Endodermal cell (in vitro differentiated cells): ENCODE measurements at places on chromosomes 2 and 18.

DNA sequence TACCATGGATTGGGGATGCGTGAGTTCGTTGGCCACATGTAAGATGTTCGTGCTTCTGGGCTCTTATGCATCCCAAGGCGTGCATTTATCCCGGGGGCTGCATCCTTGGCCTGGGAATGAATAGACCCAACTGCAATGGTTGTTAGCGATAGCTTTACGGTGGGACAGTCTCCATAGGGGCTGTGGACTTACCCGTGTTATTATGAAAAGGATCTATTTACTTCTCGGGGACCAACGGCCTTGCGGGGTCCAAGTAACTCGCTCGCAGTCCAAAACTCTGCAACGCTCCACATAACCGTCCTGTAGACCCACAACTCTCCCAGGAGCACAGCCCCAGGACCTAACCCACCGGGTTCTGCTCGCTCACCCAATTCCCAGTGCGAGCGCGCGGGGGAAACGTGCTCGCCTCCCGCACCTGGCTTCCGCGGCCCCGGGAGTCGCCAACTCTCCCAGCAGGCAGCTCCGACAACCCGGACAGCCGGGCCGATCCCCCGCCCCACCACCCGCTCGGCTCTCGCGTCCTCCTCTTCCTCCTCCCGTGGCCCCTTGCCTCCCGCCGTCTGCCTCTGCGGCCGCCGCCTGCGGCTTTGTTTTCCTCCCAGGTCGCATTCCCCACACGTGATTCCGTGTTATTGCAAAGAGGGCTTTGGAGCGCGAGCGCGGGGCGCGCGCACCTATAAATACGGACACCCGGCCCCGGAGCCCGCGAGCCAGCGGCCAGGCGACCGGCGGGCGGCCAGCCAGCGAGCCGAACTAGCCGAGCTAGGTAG, at the start of gene CABLES1:
Gene CABLES1 (plus strand): TSS at position 706 of the 770 bp plus-strand sequence. CDS start 278 bp downstream, outside the sequence.
- DNase-seq, result peak; percentile 88

DNA sequence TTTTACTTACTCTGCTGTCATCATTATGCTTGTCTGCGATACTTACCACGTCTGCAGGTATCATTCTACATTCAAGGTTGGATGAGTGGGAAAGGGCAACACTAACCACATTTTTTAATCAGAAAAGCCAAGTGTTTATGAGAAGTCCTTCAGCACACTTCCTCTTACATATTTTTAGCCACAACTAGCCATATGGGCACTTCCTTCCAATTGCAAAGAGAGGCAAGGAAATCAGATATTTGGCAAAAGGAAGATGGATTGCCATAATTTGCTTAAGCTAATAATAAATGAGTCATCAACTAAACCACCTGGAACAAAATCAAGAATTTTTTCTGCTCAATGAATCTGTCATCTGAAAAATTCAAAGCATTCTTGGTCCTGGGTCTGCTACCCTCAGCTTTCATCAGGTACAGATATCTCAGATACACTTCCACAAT, 16.7 kb upstream of the MRO start:
- no peak for DNase-seq

GRCh38 chr18:45745817-45746461, 22.0 kb downstream of the SLC14A1 start:
- DNase-seq, result no peak

GRCh38 chr2:181177376-181177775, 197.0 kb downstream of the UBE2E3 start:
- no peak for DNase-seq

DNA sequence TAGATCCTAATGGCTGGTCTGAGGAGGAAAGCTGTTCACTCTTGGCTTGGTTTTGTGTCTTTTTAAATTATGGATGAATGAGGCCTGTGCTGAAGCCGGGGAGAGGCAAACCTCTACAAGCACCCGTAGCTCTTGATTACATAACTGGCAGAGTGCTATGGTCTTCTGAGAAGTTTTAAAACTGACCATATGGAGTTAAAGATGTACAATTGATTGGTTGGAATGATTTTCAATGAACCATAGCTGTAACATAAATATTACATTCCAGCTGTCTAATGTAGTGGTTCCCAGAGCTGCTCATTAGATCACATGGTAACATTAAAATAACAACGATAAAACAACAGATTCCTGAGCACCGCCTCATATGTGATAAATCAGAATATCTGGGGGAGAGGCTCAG, 71.1 kb upstream of the MAP4K3 start:
- DNase-seq, result no peak

- no peak for DNase-seq
Measured at GRCh38 chr2:207892716-207893402, 123.2 kb upstream of the FZD5 start.

- no peak for DNase-seq
Measured at GRCh38 chr2:66343259-66343658, 91.7 kb upstream of the MEIS1 start.

DNA sequence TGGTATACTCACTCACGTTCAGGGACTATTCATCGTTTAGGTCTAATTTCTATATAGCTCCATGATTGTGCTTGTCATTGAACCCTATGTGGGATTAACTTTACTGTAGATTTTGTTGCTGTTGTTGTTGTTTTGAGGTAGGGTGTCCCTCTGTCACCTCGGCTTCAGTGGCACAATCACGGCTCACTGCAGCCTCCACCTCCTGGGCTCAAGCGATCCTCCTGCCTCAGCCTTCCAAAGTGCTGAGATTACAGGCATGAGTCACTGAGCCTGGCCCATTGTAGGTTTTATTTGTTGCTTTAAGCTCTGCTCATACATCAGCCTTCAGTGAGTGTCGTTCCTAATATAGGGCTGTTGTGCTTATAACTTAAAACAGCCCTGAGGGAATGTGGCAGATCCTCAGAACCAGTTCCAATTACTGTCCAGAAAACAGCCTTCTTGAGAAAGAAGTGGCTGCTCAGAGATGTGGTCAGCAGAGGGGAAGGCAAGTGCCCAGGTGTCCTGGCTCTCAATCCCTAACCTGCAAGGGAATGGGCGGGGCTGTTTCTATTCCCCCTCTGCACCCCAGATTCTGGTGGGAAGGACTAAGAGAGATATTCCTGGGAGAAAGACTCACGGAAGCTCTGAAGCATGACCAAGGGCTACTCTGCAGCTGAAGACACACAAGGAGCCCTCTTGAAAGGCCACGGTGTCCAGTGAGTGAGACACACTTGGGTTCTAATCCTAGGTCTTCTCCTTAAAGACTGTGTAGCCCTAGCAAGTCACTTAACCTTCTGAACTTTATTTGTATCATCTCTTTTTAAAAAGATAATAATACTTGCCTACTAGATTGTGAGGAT, 79.6 kb upstream of the LCLAT1 start:
- DNase-seq, result no peak

DNA sequence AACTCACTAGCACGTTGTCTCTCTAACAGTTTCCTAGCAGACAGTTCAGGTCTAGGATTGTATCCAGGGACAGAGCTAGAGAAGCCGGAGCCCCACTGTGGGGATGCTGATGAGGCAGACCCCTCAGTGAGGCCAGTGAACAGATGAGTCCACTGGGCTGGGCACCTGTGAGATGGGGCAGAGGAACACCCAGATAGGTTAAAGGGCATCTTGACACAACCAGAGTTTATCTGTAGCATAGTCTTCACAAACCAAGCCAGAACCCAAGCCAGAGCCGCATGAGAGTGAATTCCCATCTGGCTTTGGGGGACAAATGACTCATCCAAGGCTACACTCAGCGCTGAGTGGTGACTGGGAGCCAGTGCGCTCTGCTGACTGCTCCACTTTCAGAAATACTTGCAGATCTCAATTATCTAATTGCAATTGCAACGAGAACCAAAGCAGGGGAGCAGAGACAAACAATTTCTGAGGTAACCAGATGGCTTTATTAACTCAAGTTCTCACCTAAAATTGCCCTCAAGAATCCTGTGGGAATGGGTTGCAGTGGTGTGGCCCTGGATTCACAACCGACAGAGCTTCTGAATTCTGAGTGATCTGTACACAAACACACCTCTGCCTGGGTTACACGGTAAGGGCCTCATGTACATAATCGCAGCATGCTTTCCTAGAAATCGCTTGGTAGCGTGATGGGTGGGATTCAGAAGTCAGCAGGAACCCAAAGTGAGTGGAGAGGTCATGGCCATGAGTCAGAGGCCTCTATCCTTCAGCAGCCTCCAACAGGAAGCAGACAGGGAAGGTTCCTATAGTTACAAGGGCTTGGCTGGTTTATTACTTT, 48.7 kb upstream of the MSH2 start:
- DNase-seq, result peak; percentile 55

- no peak for DNase-seq
Measured at GRCh38 chr2:44769349-44770011, 172.0 kb upstream of the SIX3 start.

DNA sequence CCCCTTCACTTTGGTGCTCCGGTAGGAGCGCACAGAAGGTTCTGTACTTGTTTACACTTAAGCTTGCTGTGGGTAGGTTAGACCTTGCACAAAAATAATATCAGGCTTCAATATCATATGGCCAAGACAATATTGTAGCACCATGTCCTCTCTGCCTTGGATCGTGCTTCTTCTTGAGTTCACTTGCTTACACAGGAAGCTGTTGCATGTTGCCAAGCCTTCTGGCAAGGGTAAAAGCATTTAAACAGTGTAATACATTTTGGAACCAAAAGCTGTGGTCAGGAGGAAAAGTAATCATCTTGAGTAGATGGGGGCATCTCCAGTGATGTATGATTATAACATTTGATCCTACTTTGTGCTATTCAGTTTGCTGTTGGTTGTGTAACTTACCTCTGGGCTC, 197.5 kb downstream of the LTBP1 start:
- DNase-seq, result no peak

GRCh38 chr2:121778741-121779487, 23.5 kb downstream of the TSN start:
- no peak for DNase-seq

GRCh38 chr2:56040189-56040588, 116.6 kb upstream of the EFEMP1 start:
- DNase-seq, result no peak

- peak; percentile 87 for DNase-seq
Measured at GRCh38 chr2:44680424-44680971, 261.0 kb upstream of the SIX3 start.

GRCh38 chr2:58047961-58048360, 1.4 kb downstream of the VRK2 start:
- DNase-seq, result no peak

- DNase-seq, result no peak
Measured at GRCh38 chr18:46449499-46449898, 207.5 kb downstream of the LOXHD1 start.

DNA sequence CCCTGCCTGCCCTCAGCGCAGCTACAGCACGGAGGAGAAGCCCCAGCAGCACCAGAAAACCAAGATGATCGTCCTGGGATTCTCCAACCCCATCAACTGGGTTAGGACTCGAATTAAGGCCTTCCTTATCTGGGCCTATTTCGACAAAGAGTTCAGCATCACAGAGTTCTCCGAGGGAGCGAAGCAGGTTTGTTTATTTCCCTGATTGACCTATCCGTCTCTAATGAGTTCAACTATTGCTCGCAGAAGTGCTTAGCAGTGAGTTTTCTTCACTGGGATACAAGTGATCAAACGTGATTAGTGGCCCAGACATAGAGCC, 639 bp downstream of the MAIP1 start:
- DNase-seq, result no peak

GRCh38 chr2:20431772-20432171, 15.1 kb upstream of the RHOB start:
- DNase-seq, result peak; percentile 32

- peak; percentile 69 for DNase-seq
Measured at GRCh38 chr2:132581991-132582738, 87.8 kb downstream of the LYPD1 start.

DNA sequence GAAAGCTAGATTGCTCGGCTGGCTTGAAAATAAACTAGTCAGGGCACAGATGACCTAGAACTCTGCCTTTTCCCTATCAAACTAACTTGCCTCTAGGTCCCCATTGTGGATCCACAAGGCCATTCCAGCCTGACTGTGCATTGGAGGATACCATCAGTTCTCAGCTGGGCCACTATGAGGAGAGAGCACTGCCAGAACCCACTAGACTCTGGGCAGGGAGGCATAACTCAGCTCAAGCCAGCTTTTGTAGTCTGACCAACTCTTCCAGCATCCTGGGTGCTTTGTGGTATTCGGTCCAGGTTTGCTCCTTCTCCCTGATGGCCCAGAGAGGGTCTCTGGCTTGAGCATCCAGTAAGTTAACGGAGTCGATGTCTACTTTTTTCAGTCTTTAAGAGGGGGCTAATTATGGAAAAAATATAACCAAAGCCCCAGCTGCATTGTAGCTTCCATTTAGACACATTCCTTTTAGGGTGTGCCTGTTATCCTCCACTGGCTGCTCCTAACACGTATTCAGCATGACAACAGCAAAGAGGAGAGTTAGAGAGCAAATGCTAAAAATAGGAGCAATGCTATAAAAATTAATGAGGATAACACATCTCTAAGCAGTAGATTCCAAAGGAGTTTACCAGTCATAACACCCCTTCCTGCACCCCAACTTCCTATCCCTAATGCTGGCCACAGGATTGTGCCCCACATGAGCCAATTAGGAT, 15.2 kb downstream of the GKN2 start:
- no peak for DNase-seq

GRCh38 chr2:38121481-38121880, 45.5 kb upstream of the CYP1B1 start:
- no peak for DNase-seq

GRCh38 chr2:170341684-170342623, 164.0 kb downstream of the MYO3B start:
- no peak for DNase-seq

GRCh38 chr18:1498216-1498615, 593.5 kb downstream of the ADCYAP1 start:
- DNase-seq, result no peak

GRCh38 chr2:65293376-65293775, 65.7 kb downstream of the ACTR2 start:
- peak; percentile 49 for DNase-seq

GRCh38 chr2:20576598-20577115, 74.2 kb downstream of the HS1BP3 start:
- DNase-seq, result no peak

DNA sequence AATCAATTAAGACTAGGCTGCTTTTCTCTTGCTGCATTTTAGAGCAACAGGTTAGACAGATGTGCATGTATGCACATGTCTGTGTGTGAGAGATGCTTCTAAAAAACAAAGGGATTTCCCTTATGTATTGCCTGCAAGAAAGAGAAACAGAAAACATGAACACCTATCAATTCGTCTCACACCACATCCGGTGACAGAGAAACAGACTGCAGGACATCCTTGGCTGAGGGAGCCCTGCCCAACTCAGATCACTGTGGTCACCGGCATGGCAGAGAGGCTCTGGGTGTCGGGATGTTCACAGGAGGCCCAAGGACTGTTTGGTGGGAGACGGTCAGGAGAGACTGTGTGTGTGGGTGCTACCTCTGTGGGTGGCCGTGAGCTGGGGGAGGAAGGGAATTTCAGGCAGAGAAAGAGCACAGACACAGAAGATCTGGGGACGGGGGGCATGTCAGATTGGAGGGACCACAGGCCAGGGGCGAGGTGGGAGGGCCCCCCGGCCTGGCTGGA, 24.9 kb downstream of the FHL2 start:
- DNase-seq, result no peak

DNA sequence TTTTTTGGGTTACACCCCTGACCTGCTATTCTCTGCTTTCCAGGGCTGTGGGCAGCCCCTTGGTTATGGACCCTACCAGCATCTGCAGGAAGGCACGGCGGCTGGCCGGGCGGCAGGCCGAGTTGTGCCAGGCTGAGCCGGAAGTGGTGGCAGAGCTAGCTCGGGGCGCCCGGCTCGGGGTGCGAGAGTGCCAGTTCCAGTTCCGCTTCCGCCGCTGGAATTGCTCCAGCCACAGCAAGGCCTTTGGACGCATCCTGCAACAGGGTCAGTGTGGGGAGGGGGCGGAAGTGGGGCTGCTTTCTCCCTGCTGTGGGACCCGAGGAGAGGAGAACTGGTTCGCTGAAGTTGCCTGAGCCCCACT, 9.7 kb upstream of the WNT10A start:
- peak; percentile 49 for DNase-seq
